ENCODE measurements at places on chromosomes 12 and 14. TPM values are rescaled to one million over a fixed set of nuclear protein-coding genes. Genes with fewer than 3 reads are reported as not detected.

Gene PLEKHH1
- 30.3 TPM for total RNA-seq

GRCh38 chr14:31947076-31947475 is 130.0 kb upstream of the ARHGAP5 start:
- H3K4me1 ChIP-seq = peaks cover 28% of the 10 kb centered on the region
- no peaks in the 10 kb centered on the region for H3K36me3 ChIP-seq
- DNase-seq = no peak
- H3K27ac ChIP-seq = no peak overlapping the region

GRCh38 chr12:64173456-64173855 is 48.6 kb downstream of the KICS2 start:
- H3K27ac ChIP-seq = no peak overlapping the region
- H3K4me3 ChIP-seq = no peak overlapping the region
- H3K4me1 ChIP-seq = no peaks in the 10 kb centered on the region

DNA sequence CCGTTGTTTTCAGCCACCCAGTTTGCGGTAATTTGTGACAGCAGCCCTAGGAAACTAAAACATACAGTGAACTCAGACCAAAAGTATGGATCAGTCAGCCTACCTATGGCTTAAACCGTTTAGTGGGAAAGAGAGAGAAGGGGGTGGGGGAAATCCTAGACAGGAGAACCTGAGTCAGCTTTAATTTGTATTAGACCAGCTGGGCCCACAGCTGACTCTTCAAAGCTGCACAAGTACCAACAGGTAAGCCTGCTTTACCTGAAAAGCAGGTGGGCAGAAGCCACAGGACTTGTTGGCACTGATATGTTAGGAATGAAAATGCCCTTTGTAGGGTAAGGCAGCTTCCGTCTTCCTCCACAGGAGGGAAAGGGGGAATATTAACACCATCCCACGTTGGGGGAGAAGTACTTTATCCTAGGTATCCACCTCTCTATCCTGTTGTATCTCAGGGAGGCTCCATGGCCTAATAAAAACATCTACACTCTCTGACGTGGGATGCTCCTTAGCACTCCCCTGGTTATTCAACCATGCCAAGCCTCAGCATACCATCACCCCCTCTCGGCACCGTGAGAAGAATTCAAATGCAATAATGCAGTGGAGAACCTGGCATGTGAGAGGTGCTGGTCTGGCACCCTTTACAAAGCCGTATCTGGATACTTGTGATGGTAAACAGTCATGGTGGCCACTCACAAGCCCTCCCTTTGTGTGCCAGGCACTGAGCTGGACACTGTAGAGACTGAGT is 70.3 kb downstream of the STON2 start:
- H3K4me1 ChIP-seq = peaks cover 14% of the 10 kb centered on the region
- H3K4me3 ChIP-seq = no peak overlapping the region
- H3K27me3 ChIP-seq = no peaks in the 10 kb centered on the region
- H3K36me3 ChIP-seq = no peaks in the 10 kb centered on the region
- H3K27ac ChIP-seq = no peak overlapping the region

Gene PRKCH
- 20.1 TPM for total RNA-seq
